ENCODE measurements at places on chromosomes 1 and 21.

DNA sequence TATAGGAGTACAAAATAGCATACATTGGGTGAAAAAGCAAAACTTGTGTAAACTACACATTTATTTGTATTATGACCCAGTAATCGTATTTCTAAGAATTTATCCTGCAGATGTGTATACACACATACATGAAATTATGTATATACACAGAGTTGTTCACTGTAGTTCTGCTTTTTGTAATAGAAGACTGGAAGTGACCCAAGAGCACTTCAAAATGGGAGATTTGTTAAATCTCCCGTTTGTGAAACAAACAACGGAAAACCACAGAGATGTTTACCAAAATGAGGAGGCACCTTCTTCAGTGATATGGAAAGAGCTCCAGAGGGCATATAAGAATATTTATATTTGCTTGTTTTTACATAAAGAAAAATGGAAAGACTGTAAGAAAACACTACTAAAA, 18.0 kb upstream of the MNDA start:
- DNase-seq, result no peak

GRCh38 chr1:172946814-172947507, 103.8 kb downstream of the TNFSF18 start:
- DNase-seq, result no peak

DNA sequence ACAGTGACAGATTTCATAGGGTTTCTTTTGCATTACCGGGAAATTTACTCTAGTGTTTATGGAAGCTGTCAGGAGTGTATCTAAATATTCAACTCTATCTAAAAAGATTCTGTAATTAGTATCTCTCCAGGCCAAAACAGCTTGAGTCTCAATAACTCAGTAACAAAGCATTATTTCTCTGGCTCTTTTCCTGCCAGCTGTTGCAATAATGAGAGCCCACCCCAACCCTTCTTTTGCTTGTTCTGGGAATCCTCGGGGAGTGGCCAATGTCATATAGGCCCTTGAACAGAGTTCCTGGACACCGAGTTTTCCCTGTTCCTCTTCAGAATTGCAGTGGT, 120.1 kb upstream of the SGIP1 start:
- no peak for DNase-seq

DNA sequence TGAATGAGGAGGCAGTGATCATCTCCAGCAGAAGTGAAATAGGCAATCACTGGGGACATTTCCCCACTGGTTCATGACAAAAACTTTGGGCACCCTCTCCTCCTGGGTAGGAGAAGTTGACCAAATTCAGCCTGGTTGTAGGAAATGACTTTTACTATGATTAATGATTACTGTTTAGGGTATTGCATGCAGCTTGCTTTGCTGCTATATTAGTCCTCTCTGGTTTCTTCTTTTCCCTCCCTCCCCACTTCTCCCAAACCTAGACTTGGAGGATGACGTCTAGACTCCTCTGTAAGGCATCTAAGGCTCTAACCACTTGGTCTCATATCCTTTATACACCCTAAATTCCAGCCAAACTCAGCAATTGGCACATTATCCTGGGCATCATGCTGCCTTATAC, 3.4 kb upstream of the RGS16 start:
- no peak for DNase-seq

GRCh38 chr1:220680085-220680687, 10.0 kb upstream of the C1orf115 start:
- no peak for DNase-seq

DNA sequence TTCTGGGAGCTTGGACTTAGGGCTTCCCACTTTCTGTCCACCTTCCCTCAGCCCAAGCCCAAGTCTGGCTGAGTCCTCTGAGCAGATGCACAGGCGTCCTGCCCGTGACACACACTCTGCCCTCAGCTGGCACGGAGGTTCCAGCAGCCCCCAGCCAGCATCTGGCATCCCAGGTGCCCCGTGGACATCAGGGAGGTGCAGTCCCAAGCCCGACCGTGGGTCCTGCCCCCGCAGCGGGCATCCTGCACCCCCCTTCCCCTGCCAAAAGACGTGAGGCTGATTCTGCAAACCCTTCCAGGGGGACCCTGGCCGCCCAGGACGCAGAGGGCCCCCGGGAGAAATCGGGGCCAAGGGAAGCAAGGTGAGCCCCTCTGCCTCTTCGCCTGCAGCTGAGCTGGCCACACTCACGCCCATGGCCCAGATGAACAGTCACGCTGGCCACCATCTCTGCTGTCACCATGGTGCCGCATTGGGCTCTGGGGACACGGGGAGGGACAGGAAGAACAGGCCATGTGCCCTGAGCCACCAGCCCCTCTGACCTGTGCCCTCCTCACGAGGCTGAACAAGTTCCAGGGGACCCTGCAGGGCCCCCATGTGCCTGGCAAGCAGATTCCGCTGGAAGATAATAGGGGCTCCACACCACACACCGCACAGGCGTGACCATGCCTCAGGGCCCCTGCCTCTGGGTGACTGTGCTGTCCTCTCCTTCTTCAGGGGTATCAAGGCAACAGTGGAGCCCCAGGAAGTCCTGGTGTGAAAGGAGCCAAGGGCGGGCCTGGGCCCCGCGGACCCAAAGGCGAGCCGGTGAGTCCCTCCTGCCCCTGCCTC, 20.6 kb downstream of the COL6A2 start:
- DNase-seq, result no peak
